SJSA1 (cell line): ENCODE measurements at places on chromosomes 16 and 17. TPM values are rescaled to one million over a fixed set of nuclear protein-coding genes. Genes with fewer than 3 reads are reported as not detected.
A peak's percentile ranks its signal among the peaks of the same experiment; 100 is the strongest.

GRCh38 chr16:59463776-59464175 is 729.7 kb upstream of the GOT2 start:
- no peaks in the 10 kb centered on the region for H3K36me3 ChIP-seq
- DNase-seq: no peak
- no peak overlapping the region for H3K27ac ChIP-seq
- H3K4me1 ChIP-seq: no peaks in the 10 kb centered on the region
- H3K27me3 ChIP-seq: no peaks in the 10 kb centered on the region

DNA sequence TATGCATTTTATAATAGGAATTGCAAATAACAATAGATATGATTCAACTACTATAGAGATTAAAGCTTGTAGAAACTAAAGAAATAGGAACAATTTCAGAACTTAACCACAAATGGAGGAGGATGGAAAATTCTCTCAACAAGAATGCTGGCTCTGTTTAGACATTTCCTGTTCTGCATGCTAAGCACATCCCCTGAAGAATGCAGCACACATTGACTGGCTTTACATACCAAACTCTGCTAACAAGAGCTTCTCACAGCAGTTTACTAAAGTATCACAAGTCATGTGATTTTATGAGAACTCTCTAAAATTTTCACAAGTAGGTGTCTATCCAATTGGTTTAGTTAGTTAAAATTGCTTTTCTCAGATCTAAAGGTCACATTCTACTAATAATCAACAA is 85.2 kb downstream of the SPAG9 start:
- H3K4me1 ChIP-seq: peaks cover 21% of the 10 kb centered on the region
- H3K4me3 ChIP-seq: no peak overlapping the region
- peak overlapping the region; percentile 59 for H3K27ac ChIP-seq

- H3K27me3 ChIP-seq: no peaks in the 10 kb centered on the region
- peak; percentile 81 for DNase-seq
- H3K4me1 ChIP-seq: peaks cover 39% of the 10 kb centered on the region
- H3K4me3 ChIP-seq: peak within 1 kb of the TSS; percentile 52
- H3K27ac ChIP-seq: peak within 1 kb of the TSS; percentile 79
These were observed at the start of gene PLEKHG4 for GRCh38 chr16:67279296-67280089. Gene PLEKHG4, plus strand, starts transcription at chr16:67279532. Its CDS starts 513 bp downstream, at chr16:67280045.

GRCh38 chr16:55357241-55357640 is 33.2 kb downstream of the IRX6 start:
- H3K27ac ChIP-seq: no peak overlapping the region
- DNase-seq: no peak
- no peak overlapping the region for H3K4me3 ChIP-seq
- no peaks in the 10 kb centered on the region for H3K36me3 ChIP-seq
- H3K27me3 ChIP-seq: 0 out of 2 replicates have a peak, but pooled peaks cover 3% of the 10 kb centered on the region
- H3K4me1 ChIP-seq: no peaks in the 10 kb centered on the region

- no peak overlapping the region for H3K4me3 ChIP-seq
- peaks cover 71% of the 10 kb centered on the region for H3K4me1 ChIP-seq
- peak; percentile 99 for DNase-seq
- no peaks in the 10 kb centered on the region for H3K36me3 ChIP-seq
- peak overlapping the region; percentile 71 for H3K27ac ChIP-seq
- no peaks in the 10 kb centered on the region for H3K27me3 ChIP-seq
These were observed 14.0 kb upstream of the MPRIP start for GRCh38 chr17:17028059-17028877.

- no peak for DNase-seq
- no peak overlapping the region for H3K27ac ChIP-seq
- H3K27me3 ChIP-seq: no peaks in the 10 kb centered on the region
- H3K4me3 ChIP-seq: no peak overlapping the region
- no peaks in the 10 kb centered on the region for H3K4me1 ChIP-seq
These were observed 33.1 kb downstream of the N4BP1 start for GRCh38 chr16:48576927-48577326.

DNA sequence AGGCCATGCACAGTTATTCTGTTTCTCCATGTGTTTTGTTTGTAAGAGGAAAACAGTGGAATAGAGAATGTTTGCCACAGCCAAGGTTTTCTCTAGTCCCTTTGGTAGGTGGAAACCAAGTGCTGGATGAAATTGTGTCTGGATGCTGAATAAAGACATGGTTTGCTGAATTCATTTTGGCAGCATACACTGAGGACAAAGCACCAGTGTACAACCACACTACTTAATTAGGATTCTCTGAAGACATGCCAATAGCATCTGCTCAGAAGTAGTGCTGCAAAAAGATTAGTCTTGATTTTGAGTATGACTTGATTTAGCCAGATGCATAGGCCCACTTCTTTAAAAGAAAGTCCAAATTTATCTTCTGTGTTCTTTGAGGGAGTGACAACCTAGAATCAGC is 230.5 kb upstream of the CACNG5 start:
- H3K4me3 ChIP-seq: no peak overlapping the region
- no peaks in the 10 kb centered on the region for H3K36me3 ChIP-seq
- no peaks in the 10 kb centered on the region for H3K4me1 ChIP-seq
- DNase-seq: no peak
- H3K27me3 ChIP-seq: no peaks in the 10 kb centered on the region

GRCh38 chr16:75301804-75302203 is 50.4 kb upstream of the BCAR1 start:
- no peak overlapping the region for H3K27ac ChIP-seq
- H3K4me3 ChIP-seq: no peak overlapping the region
- no peak for DNase-seq

GRCh38 chr16:69754469-69755310 is at the start of gene NOB1:
Gene NOB1, minus strand, starts transcription at chr16:69754926. Its CDS starts 16 bp downstream, at chr16:69754910.
- H3K4me1 ChIP-seq: peaks cover 11% of the 10 kb centered on the region
- peaks cover 43% of the 10 kb centered on the region for H3K36me3 ChIP-seq
- peak within 1 kb of the TSS; percentile 40 for H3K27ac ChIP-seq
- peak; percentile 94 for DNase-seq

GRCh38 chr17:51486885-51487520 is 226.7 kb downstream of the UTP18 start:
- H3K27ac ChIP-seq: no peak overlapping the region
- H3K36me3 ChIP-seq: no peaks in the 10 kb centered on the region
- DNase-seq: no peak
- H3K4me1 ChIP-seq: no peaks in the 10 kb centered on the region

- DNase-seq: no peak
- peaks cover 38% of the 10 kb centered on the region for H3K36me3 ChIP-seq
- H3K27ac ChIP-seq: no peak overlapping the region
- no peak overlapping the region for H3K4me3 ChIP-seq
These were observed 218.5 kb downstream of the SEC14L1 start for GRCh38 chr17:77359236-77359635.

DNA sequence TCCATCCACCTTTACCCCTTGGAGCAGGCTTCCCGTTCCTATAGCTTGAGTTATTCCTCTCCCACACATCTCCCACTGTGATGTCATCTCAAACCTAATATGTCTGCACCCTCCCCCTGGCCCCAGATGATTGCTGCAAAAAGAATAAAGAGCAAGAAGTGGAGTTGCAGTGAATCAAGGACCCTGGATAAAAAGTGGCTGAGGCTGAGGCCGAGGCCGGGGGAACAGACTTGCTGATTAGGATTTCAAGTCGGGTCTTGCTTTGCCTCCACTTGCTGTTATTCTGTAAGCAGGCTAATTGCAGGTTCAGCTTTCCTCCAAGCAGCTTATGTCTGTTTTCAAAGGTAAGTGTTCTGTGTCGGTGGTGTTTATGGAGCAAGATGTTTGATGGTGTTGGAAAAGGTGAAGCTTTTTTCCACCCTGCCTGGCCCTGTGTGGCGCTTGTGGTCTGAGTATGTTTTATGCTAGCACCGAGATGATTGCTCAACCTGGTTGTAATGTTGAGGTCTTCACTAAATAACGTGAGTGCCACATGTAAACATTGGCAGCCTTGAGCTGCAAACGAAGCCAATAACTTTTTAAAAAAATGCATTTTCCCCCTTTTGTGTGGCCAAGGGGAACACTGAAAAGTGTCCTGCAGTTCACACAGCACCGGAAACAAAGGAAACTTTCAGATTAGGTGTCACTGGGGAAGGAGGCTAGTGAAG is 15.4 kb downstream of the HS3ST3B1 start:
- H3K27ac ChIP-seq: no peak overlapping the region
- no peaks in the 10 kb centered on the region for H3K27me3 ChIP-seq
- DNase-seq: no peak
- peaks cover 9% of the 10 kb centered on the region; the same call in 1 of the 2 replicates for H3K36me3 ChIP-seq

- H3K36me3 ChIP-seq: no peaks in the 10 kb centered on the region
- H3K27ac ChIP-seq: no peak overlapping the region
- H3K4me1 ChIP-seq: peaks cover 6% of the 10 kb centered on the region
- H3K27me3 ChIP-seq: no peaks in the 10 kb centered on the region
- H3K4me3 ChIP-seq: no peak overlapping the region
These were observed 346.6 kb upstream of the SALL1 start for GRCh38 chr16:51497541-51498211.

DNA sequence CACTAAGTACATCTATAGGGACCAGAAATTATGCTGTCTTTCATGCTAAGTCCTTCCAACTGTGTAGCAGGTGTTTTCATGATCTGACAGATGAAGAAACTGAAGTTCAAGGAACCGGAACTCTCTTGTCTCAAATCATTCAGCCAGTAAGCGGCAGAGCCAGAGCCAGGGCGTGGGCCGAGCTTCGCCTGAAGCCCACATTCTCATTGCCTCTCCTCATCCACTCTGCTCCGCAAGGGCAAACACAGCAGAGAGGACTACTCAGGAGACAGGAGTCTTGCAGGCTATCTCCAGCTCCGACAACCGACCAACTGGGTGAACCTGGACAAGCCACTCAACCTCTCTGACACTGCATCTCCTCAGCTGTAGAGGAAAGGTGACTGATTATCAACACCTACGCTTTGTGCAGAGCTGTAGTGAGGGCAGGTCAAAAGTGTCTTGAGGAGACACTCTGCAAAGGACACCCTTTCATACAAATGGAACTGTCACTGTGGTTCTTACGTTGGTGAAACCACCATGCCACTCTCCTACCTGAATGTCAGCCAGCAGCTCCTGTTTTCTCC is 72.9 kb downstream of the CYTH1 start:
- H3K4me3 ChIP-seq: no peak overlapping the region
- H3K36me3 ChIP-seq: peaks cover 6% of the 10 kb centered on the region; the same call in 1 of the 2 replicates
- no peaks in the 10 kb centered on the region for H3K27me3 ChIP-seq
- peaks cover 8% of the 10 kb centered on the region for H3K4me1 ChIP-seq

- no peaks in the 10 kb centered on the region for H3K27me3 ChIP-seq
- no peak for DNase-seq
- H3K4me1 ChIP-seq: no peaks in the 10 kb centered on the region
- H3K27ac ChIP-seq: no peak overlapping the region
- no peak overlapping the region for H3K4me3 ChIP-seq
These were observed 244.7 kb upstream of the WSB1 start for GRCh38 chr17:27049104-27049784.

DNA sequence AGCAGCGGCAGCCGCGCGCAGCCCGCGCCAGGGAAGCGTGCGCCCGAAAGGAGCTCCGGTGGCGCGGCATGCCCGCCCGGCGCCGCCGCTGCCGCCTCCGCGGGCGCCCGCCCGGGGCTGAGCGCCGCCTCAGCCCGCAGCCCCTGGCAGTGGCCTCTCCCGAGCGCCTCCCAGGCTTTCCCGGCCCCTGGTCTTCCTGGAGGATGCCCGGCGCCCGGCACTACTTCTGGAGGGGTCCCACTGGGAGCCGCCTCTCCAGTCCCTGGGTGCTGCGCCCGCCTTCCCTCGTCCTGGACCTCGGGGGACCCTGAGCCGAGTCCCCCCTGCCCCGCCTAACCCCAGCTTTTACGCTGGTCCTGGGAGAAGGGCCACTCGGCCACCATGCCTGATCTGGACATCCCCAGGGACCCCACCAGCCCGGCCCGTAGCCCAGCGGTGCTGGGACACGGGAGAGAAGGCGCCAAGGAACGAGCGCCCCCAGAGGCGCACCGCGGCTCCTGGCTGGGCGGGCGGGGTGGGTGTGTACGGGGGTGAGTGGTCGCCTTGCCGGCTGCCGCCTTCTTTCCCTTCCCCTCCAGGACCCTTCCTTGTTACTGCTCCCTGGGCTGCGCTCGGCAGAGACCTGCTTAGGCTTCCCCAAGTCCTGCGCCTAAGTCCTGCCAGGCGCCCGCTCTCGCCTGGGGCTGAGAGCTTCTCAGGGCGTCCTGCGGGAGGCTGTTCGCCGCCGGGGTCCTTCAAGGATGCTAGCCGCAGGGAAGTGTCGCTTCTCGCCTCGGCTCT is 704 bp downstream of the ASIC2 start:
- no peaks in the 10 kb centered on the region for H3K36me3 ChIP-seq
- H3K4me1 ChIP-seq: peaks cover 10% of the 10 kb centered on the region
- DNase-seq: no peak
- H3K27me3 ChIP-seq: peaks cover 54% of the 10 kb centered on the region
- H3K27ac ChIP-seq: no peak overlapping the region

- peak; percentile 90 for DNase-seq
- peaks cover 43% of the 10 kb centered on the region for H3K4me1 ChIP-seq
- no peaks in the 10 kb centered on the region for H3K27me3 ChIP-seq
- no peaks in the 10 kb centered on the region; the same call in 1 of the 2 replicates for H3K36me3 ChIP-seq
These were observed 83.5 kb upstream of the TNRC6A start for GRCh38 chr16:24645739-24646645.

KRT25 gene
- not detected in 2 replicates for total RNA-seq

TMUB2 gene
- 22.6 and 42.6 TPM in 2 replicates for total RNA-seq

AOC2 gene
- 0.42 TPM in 1 of 2 replicates, not detected in the other for total RNA-seq

MYCBPAP gene
- total RNA-seq: not detected in 2 replicates

FN3KRP gene
- 47.2 and 53.4 TPM in 2 replicates for total RNA-seq
